Spinal cord (tissue), 10 donors: ENCODE measurements at places on chromosomes 3 and 15.
A peak's percentile ranks its signal among the peaks of the same experiment; 100 is the strongest.

DNA sequence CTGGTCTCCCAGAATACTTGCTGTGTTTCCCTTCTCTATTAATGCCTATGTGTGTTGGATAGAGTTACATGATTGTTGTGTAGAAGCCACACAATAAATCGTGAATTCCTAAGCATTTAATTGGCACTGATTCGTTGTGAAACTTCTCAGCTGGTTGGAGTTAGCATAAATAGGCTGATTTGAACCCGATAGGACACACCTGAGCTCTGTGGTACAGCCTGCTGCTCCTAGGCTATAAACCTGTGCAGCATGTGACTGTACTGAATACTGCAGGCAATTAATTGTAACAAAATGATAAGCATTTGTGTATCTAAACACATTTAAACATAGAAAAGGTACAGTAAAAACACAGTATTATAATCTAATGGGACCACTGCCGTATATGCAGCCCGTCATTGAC is 4.9 kb downstream of the ACAD11 start:
- no peak for DNase-seq

- DNase-seq: peak; percentile 46
These were observed 61.2 kb upstream of the CTNNB1 start for GRCh38 chr3:41138146-41138545.

DNA sequence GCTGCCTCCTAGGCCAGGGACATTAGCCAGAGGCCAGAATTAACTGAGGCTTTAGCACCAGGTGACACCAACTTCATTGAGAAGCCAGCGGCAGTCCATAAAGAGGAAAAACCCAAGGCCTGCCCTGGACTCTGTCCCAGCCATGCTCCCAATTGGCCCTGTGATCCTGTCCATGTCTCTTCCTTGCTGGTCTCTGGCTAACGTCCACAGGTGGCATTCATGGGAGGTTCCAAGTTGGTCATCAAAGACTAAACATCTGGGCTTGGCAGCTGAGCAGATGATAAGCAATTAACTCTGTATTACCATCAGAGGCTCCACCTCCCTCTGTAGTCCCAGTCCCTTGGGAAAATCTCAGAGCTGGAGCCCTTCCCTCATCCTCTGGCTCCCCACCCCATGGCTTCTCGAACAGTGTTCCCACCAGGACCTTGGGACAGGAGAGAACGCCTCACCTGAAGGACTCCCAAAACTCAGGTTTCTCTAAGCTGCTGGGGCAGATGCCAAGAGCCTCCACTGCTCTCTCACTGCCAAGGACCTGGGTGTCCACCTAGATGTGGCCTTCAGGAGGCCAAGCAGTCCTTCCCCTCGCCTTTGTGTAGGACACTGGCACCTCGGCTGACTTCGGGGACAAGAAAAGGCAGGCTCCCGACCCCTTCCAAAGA is 40.4 kb downstream of the GOLGA6A start:
- DNase-seq: no peak

DNA sequence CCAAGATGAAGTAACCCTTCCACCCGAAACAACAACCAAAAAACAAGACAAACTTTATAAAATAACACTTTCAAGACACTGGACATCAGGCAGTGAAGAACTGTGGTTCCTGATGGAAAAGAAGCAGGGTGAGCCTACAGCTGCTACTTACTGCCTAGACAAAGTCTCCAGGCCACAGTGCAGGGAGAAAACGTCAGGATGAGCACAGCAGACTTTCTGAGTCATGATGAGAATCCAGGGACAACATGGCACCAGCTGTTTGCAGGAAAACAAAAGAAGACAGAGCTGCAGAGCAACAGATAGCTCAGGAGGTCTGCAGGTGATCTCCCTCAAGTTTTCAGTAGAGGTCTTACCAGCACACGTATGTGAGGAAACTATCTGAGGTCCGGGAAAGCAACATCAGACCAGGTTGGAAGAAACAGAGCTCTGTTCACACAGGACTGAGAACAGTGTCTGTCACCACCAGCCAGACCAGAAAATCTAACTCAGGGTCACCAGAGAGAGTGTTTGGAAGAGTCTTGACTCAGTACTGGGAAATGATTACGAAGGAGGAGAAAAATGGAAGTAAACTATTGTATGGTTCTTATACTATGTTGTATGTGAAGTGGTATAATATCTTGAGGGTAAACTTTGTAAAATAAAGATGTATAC is 108.9 kb downstream of the ANO10 start:
- no peak for DNase-seq

- DNase-seq: no peak
These were observed 394.8 kb downstream of the FHIT start for GRCh38 chr3:60856257-60857046.

DNA sequence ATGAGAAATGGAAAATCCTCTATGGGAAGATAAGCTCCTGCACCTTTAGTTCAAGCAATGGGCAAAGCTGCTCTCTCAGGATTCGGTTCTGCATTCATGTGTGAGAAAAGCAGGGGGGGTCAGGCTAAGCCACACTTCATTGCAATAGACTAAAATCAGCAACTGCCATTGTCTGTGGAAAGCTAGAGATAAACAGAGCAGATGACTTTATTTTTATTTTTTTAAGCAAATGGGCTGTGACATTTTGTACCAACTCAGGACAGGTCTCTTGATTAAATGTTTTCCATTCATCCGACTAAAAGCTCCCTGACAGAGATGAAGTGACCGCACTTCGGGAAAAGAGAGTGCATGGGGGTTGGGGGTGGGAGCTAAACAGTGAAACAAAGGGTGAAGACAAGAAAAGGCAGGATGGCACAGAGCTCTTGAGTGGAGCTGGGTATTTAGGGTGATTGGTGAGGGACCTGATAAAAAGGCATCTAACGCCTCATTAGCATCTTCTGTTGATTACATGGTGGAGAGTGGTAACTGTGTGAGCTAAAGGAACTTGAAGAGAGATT is 987.4 kb downstream of the TUSC7 start:
- no peak for DNase-seq

DNA sequence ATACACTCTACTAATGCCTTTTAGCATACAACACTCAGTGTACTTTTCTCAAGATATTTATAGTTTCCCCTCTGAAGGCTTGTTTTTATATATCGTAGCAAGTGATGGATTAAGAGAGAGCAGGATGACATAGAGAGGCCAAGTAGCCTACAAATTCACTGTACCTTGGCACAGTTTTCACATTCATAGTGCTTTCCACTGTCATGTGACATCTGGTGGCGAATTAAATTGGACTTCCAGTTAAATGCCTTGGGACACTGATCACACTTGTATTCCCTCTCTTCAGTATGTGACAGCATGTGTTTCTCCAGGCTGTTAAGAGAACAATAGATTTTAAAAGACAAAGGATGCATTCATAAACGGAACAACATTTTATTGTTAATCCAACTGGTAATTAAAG is 541.1 kb downstream of the MECOM start:
- no peak for DNase-seq

- no peak for DNase-seq
These were observed 73.1 kb upstream of the SLC6A6 start for GRCh38 chr3:14329116-14329830.

GRCh38 chr3:21621181-21621651 is 129.8 kb downstream of the ZNF385D start:
- no peak for DNase-seq

- no peak for DNase-seq
These were observed 130.3 kb upstream of the WNT5A start for GRCh38 chr3:55617385-55617784.

GRCh38 chr3:36784138-36784635 is 19.8 kb upstream of the DCLK3 start:
- no peak for DNase-seq

- DNase-seq: no peak
These were observed 85.0 kb upstream of the SLCO2A1 start for GRCh38 chr3:134114726-134115125.

GRCh38 chr3:185549122-185549521 is 3.3 kb downstream of the LIPH start:
- DNase-seq: peak; percentile 37

GRCh38 chr3:24368605-24369004 is 126.0 kb downstream of the THRB start:
- no peak for DNase-seq

GRCh38 chr3:89276116-89276515 is 168.7 kb downstream of the EPHA3 start:
- no peak for DNase-seq

DNA sequence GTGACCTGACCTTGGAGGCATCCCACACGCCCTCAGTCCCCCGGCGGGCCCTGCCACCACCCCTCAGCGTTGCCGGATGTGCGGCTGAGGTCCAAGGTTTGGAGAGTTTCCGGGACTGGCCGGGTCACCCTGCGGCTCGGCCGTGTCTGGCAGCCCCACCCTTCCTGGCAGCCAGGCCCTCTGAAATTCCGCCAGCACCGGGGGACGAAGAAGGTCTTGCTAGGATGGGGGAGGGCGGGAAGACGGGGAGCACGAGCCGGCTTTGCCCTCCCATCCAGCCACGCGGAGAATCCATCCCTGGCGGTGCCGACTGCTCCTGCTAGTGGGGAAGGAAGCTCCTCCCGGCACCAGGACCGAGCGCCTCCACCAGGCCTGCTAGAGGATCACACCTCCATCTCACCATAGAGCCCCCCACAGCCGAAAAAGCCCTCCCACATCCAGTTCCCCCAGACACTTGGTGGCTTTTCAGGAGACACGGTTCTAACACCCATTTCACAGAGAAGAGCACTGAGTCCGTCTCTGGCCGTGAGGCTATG is 81.5 kb downstream of the CPN2 start:
- no peak for DNase-seq

- DNase-seq: no peak
These were observed 24.8 kb downstream of the IL20RB start for GRCh38 chr3:136982520-136983138.

DNA sequence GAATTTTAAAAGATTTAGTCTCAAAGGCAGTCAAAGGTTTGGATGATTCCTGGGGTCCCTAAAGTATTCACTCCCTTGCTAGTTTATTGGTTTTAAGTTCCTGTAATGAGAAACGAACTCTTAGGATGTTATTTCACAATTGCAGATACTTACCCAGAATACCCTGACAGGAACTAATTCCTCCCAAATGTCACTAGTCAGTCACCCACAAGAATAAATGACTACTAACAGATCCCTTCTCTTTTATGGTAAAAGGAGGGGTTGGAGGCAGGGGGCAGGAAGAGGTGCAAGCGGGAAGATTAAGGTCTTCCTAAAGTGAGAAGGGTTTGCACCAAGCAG is 174.2 kb upstream of the SLC2A2 start:
- DNase-seq: no peak

DNA sequence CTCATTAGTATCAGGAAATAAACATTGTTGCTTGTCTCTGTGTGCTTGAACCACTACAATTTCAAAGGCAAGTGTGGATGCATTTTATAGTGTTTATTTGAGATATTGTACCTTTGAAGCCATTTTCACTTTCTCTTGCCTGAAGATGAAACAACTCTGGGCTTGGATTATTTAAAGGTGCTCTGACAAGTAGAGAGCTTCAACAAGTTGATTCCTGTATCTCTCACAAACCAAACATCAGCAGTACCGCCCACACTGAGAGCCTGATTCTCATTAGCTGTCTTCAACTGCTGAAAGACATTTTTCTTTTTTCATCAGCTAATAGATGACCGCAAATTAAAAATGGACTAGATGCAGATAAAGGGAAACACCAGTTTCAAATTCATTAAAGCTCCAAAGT is 806 bp upstream of the CERS3 start:
- DNase-seq: no peak

DNA sequence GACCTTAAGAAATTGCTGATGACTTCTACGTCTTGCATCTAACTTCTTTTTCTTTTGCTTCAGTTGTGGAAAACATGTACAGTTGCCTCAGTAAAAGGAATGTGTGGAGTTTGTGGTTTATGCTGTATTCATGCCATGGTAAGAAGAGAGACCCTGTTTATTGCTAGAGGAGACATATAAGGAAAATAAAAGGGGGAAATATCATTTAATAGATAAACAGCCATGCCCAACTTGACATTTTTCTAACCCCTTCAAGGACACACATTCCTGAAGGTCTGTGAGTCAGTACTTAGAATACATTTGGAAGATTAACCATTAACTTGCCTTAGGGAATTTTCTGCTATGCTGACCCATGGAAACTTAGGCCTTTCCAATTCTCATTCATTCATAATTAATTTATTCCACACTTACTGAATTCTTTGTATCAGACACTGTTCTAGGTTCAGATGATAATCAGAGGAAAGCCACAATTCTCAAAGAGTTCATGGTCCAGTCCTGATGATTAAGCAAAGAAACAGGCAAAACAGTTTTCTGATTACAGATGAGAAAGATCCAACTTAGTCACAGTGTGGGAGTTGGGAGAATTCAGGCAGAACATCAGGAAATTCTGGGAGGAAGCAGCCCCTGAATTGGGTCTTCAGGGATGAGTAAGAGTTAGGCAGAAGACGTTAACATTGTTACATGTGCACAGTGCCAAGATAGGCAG is 329.8 kb upstream of the RASGRP1 start:
- DNase-seq: no peak
